ENCODE measurements at places on chromosomes 11 and 22.

DNA sequence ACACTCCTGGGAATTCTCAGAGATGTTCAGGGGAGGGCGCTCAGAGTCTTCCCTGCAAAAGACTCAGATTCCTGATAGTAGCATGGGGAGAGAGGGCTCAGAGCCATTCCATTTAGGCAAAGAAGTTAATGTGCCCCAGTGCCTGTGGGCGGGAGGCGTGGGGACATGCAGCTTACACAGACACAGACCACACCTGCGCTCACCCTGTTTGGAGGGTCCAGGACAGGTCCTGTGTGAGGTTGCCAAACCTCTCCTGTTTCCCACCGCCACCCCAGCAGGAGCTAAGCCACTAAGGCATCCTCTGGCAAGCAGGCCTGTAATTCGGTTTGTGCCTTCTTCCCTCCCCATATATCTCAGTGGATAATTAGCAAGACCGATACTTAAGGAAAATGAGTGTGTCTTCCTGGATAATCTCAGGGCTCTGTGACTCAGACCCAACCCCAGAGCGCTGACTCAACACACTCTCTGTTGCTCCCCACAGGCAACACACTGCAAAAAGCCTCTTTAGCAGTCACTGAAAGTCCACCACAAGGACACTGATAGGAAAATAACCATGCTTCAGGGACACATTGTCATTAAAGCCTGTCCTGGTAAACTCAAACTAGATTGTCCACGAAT lies 118.9 kb upstream of the LMO1 start:
- DNase-seq = no peak

DNA sequence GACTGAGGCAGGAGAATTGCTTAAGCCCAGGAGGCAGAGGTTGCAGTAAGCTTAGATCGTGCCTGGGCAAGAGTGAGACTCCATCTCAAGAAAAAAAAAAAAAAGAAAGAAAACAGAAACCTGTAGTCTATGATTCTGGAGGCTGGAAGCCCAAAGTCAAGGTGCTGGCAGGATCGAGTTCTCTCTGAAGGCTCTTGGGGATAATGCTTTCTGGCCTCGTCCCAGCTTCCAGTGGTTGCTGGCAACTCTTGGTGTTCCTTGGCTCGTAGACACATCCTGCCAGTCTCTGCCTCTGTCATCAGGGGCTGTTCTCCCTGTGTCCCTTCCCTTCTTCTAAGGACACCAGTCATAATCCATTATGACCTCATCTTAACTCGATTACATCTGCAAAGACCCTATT lies 16.8 kb upstream of the CCDC86 start:
- DNase-seq = no peak

- no peak for DNase-seq
Measured at GRCh38 chr11:14420223-14420622, 61.2 kb upstream of the RRAS2 start.

DNA sequence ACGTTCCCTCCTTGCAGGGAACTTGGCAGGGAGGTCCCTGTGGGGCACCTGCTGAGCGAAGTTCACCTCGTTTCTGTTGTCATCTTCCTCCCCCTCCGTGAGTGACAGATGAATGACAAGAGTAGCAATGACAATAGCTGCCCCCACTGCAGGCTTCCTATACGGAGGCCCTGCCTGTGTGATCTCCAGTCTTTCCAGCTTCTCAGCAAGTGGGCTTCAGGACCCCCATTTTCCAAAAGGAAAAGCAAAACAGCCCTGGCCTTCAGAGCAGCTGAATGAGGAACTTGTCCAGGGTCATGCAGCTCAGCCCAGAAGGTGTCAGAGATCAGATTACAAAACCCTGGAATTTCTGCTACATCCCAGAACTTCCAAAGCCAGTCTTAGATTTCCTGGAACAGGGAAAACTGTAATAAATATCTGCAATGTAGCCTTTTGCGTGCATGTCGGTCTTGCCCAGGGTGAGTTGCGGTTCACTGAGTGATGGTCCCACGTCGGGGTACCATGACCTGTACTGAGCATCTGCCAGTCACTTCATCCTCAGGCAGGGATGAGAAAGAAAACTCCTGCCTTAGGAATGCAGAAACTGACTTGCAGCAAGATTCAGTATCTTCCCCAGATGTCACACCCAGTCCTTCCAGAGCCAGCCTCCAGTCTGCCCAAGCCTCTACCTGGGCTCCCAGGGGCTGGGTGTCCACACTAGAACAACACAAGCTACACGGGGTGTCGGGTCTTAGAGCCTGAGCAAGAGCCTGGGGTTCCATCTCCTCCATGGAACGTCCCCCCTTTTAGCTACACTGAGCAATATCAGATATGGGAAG lies 1457.0 kb downstream of the BRD1 start:
- DNase-seq = no peak

DNA sequence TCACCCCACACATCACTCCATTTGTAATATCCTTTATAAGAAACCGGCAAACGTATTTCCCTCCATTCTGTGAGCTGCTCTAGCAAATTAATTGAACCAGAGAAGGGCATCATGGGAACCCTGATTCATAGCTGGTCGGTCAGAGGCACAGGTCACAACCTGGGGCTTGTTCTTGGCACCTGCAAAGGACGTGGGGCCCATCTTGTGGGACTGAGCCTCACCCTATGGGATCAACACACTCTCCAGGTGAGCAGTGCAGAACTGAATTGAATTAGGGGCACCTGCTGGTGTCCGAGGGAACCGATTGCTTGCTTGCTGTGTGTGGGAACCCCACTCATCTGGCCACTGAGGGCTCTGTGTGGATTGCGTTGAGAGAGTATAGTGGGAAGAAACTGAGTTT lies 145.3 kb downstream of the CTTN start:
- DNase-seq = no peak

DNA sequence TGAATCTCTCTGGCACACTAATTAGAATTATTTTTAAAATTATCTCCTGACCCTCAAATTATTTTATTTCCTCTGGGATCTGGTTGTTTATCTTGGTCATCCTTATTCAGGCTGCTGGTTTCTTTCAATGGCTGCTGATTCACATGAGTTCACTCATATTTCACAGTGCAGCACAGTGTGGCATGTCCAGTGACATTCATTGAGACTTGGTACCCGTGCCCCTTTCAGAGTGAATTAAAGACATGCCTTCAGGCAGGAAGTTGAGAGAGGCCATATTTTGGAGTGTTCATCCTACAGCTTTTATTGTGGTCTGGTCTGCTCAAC lies 13.5 kb downstream of the DCPS start:
- no peak for DNase-seq
